ENCODE measurements at places on chromosomes 12 and 14. TPM values are rescaled to one million over a fixed set of nuclear protein-coding genes. Genes with fewer than 3 reads are reported as not detected.

DNA sequence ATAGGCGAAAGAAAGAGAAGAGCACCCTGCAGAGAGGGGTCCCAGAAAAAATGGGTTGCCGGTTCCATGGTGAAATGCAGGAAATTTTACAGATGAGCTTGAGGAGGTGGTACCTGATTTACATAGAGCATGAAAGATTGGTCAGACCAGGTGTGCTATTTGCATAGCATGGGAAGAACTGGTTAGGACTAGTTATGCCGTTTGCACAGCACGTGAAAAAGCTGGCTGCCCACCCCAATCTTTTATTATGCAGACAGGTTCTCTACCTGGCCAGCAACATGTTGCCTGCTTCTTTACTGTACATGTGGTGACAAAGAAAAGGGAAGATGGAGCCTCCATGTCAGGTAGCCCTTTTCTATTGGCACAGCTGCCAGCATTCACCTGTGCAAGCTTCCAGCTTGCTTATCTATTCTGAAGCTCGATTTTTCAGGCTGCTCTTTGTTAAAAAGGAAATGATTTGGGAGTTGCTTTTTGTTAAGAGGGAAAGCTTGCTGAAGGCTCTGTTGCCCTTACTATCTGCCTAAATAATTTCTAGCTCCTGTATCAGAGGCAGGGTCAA, 62.9 kb upstream of the ELK3 start:
- DNase-seq, result no peak

- DNase-seq, result no peak
Observed at GRCh38 chr14:67141146-67141900, 47.9 kb upstream of the GARIN2 start.

DNA sequence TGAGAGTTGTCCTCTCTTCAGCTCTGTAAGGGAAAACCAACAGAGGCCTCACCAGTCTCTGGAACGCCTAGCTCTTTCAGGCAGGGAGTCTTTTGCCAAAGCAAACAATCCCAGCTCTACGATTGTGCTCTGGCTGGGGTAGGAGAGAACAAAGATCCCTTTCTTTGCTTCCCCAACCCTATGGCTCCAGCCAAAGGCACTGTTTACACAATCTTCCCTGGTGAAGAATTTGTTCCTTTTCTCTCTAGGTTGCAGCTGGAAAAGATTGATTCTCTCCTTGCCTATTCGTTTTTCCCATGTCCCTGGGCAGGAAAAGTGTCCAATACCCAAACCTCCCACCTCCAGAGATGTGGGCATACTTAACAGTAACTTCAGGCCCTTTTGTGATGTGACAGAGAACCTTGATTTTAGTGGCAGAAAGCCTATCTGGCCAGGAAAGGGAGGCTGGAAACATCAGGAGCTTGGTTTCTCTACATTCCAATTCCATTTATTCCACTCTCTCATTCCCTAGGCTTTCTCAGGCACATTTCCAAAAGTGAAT, 16.8 kb downstream of the ATP5MC2 start:
- DNase-seq, result no peak

GRCh38 chr12:65823513-65824375, 539 bp upstream of the HMGA2 start:
- DNase-seq, result peak; percentile 89

DNA sequence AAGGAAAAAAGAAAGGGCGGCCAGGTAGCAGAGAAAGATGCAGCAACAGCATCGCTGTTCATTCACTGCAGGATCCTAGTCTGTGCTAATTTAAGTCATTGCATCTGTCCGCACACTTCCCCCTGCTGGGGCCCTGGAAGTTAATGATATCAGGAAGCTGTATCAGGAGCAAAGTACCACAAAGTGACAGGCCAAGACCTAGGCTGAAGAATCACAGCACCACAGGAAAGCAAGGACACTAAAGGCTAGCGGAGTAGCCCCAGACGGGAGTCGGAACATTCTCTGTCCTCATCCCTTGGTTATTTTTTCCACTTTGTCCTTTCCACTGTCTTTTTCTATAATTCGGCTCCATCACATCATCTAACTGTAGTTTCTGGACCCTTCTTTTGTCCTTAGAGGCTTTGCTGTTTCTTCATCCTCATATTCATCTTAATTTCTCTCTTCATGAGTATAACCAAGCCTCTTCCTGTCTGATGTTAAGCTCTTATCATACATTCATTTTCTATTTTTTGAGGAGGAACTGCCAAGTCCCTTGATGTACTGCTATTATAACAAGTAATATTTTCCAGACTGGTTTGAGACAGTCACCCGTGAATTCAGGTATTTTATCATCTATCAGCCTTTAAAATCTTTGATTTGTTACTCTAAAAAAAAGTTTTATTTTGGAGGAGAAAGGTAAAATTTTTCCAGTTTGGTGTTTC, 28.3 kb downstream of the DUSP16 start:
- no peak for DNase-seq

- DNase-seq, result no peak
Observed at GRCh38 chr14:56846970-56847930, 37.0 kb upstream of the OTX2 start.

DNA sequence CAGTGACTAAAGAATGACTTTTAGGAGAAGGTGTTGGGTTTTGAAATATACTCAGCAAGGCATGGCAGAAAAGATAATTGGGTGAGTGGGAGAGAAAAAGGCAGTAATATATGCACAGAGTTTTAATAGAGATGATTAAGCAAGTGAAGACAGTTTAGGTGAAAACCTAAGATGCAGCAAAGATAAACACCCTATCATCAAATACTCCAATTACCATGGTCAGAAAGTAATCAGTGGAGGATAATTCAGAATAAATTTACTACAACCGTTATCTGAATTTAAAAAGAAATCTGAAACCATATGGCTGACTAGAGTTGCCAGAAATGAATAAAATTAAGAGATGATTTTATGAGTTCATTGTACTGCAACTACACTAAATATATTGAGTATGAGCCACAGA, 26.8 kb downstream of the NAA30 start:
- DNase-seq, result no peak

- no peak for DNase-seq
Observed at GRCh38 chr12:69042557-69042956, 109.6 kb upstream of the CPM start.

GRCh38 chr12:101441461-101442224, 33.5 kb upstream of the SPIC start:
- DNase-seq, result no peak

DNA sequence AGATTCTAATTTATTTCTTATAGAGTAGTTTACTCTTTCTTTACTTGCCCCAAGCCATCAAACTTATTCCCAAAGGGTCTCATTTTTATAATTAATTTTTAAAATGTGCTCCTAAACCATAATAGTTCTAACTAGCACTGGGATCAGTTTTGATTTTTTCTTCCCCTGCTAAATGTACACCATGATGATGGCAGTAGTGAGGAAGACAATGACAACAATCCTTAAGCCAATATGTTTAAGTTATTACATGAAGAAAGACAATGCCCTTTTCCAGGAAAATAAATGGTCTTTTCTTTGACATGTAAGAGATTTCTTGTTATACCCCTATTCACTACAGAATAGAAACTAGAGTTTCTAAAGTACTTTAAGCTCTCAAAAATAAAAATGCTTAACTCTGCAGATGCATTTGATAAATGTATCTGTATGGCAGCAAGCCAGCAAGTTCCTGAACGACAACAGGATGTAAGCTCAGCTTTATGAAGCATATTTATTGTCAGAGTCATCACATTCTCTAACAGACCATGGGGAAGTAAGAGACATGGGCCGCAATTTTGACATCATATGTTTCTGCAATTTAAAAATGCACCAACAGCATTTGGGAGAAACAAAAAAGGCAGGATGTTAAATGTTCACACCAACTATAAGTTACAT, 36.0 kb upstream of the SNX6 start:
- DNase-seq, result no peak

GRCh38 chr12:90100579-90100978, 391.9 kb upstream of the ATP2B1 start:
- no peak for DNase-seq

- DNase-seq, result peak; percentile 71
Observed at GRCh38 chr14:98606816-98607215, 665.2 kb downstream of the BCL11B start.

- DNase-seq, result no peak
Observed at GRCh38 chr14:34398024-34398423, 64.0 kb downstream of the SPTSSA start.

DNA sequence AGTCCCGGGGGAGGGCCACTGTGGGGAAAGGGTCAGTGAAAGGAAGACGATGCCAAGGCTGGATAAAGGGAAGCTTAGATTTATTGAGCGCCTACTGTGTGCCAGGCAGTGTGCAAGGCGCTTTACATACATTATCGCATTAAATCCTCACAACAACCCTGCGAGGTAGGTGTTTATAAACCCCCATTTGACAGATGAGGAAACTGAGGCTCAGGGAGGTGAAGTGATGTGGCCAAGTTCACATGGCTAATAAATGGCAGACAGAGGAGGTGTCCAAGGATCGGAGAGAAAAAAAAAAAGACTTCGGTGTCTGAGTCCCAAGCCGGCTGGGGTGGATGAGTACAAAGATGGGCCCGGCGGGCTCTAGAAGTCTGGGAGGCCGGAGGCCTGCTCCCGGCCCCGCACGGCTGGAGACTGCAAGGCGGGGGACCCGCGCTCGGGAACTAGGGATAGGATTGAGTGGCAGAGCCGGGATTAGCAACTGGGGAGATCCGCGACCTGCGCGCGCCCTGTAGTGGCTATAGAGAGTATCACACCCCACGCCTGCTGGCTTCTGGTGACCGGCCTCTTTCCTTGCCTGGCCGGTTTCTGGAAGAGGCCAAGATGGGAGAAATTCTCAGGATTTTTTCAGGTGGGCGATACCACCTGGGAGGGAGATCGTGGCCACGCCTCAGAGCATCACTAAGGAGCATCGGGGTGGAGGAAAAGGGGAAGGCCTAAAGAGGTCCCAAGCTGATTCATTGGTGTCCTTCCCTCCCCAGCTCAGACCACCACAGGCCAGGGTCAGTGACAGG, 3.9 kb downstream of the DDN start:
- DNase-seq, result peak; percentile 94

DNA sequence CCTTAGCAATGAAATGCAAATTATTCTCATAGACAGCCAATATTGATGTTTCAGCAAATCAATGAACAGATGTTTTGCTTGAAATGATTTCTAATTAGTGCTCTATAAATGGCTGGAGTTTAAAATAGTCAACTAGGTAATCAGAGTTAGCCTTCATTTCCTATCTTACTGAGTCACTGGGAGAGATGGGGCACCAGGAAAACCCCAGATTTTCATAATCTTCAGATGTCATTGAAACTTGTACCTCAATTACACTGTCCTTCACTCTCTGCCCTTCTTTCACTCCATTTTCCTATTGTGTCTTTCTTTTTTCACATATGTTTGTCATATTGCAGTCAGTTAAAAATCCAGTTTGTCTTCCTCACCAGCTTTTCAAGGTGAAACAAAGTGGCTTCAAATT, 92.7 kb downstream of the C12orf75 start:
- DNase-seq, result no peak

GRCh38 chr14:60093080-60093479, 1.4 kb downstream of the PCNX4 start:
- no peak for DNase-seq

GRCh38 chr14:105486974-105487448, 325 bp downstream of the CRIP1 start:
- no peak for DNase-seq

GRCh38 chr14:27668531-27668930, 1070.7 kb upstream of the NOVA1 start:
- no peak for DNase-seq

- DNase-seq, result no peak
Observed at GRCh38 chr12:116697305-116697704, 40.6 kb downstream of the SPRING1 start.

DNA sequence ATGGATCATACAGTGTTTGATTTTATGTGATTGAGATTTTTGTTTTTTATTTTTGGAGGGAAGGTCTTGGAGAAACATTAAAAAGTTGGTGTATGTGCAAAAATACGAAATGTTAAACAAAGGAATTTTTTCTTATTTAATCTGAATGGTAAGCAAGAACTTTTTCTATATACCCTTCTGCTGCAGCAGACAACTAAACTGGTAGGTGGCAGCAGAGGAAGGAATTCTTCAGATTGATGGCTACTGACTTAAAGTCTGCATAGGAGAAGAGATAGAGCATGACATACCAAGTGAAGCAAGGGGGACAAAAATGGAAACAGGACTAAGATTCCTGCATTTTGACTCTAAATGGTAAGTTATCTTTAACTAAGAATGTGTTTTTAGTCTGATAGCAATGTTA, 42.0 kb upstream of the A2ML1 start:
- no peak for DNase-seq

- DNase-seq, result no peak
Observed at GRCh38 chr14:76115010-76115422, 36.7 kb upstream of the GPATCH2L start.

Gene ART4
- total RNA-seq, result not detected

Gene C14orf180
- total RNA-seq, result not detected

Gene SLCO1B3
- not detected for total RNA-seq

Gene GDF3
- not detected for total RNA-seq

Gene METTL17
- 58.6 TPM for total RNA-seq

Gene HOXC13
- total RNA-seq, result not detected

Gene TTC9
- 0.99 TPM for total RNA-seq

Gene PRICKLE1
- 31.9 TPM for total RNA-seq

Gene APOLD1
- total RNA-seq, result 11.1 TPM

Gene CPNE6
- not detected for total RNA-seq

Gene PPP4R4
- total RNA-seq, result not detected

Gene SERPINA12
- not detected for total RNA-seq

Gene SIRT4
- 0.97 TPM for total RNA-seq

Gene L2HGDH
- 4.2 TPM for total RNA-seq

Gene AKAP3
- 1.1 TPM for total RNA-seq
